ENCODE measurements at places on chromosomes 11 and 22. TPM values are rescaled to one million over a fixed set of nuclear protein-coding genes. Genes with fewer than 3 reads are reported as not detected.
A peak's percentile ranks its signal among the peaks of the same experiment; 100 is the strongest.

GRCh38 chr11:79918846-79919245, 478.0 kb upstream of the TENM4 start:
- no peak for DNase-seq

- DNase-seq, result peak; percentile 94
Measured at GRCh38 chr22:36546932-36547331, 18.0 kb upstream of the EIF3D start.

- DNase-seq, result no peak
Measured at GRCh38 chr11:86499723-86500129, 125.0 kb downstream of the CCDC81 start.

- no peak for DNase-seq
Measured at GRCh38 chr11:44840085-44840478, 110.6 kb downstream of the TP53I11 start.

DNA sequence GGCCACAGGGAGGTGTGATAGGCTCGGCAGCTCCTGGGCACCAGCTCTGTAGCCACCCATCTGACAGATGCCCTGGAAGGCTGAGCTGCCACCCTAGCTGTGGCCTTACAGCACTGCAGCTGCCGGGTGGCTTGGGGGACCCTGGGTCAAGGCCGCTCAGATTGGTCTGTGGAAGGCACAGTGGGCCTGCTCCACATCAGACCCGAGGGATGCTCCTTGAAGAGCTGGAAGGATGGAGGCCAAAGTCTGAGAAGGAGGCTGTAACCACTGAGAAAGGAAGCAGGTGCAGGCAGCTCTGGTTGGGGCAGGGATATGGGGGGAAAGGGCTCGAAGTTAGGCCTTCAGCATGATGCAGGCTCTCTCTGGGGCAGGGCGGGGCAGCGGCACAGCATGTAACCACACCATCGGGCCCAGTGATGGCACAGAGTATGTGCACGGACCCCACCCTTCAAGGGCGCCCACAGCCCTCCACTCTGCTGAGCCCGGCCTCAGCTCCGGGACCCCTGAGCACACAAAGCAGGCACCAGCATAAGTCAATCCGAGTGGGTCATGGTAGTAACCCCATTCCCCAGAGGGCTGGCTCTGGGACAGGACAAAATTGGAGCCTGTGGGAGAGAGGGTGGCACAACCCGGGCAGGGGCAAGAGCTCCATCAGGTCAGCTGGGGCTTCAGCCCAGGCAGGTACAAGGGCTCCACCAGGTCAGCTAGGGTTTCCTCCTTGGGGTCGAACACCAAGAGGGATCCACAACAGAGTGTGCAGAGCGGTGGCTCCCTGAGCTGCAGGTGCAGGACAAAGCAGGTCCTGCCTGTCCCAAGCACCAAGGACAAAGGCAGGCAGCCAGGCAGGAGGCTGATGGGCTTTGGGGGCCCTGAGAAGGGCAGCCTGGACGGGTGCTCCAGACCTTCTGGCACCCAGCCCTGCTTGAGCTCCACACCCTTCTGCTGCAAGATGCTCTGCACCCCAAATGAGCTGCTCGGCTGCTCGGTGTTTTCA, 1511.1 kb downstream of the BRD1 start:
- no peak for DNase-seq

GRCh38 chr22:35230839-35231584, 26.3 kb upstream of the HMGXB4 start:
- no peak for DNase-seq

DNA sequence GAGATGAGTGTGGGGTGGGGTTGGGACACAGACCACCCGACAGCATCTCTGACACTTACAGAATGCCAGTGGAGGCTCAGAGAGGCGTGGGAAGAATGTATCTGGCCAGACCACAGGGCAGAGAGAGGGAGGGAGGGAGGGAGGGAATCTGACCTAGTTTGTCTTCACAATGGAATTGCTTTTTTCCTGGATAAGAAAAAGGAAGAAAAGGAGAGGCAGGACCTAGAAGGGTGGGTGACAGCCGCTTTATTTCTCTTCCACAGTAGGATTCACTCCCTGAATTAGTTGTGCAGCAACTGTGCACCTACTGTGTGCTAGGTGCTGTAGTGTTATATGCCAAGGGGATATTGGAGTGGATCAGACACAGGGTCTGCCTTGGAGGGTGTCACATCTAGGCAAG, 3.7 kb downstream of the KCNK4 start:
- peak; percentile 94 for DNase-seq

DNA sequence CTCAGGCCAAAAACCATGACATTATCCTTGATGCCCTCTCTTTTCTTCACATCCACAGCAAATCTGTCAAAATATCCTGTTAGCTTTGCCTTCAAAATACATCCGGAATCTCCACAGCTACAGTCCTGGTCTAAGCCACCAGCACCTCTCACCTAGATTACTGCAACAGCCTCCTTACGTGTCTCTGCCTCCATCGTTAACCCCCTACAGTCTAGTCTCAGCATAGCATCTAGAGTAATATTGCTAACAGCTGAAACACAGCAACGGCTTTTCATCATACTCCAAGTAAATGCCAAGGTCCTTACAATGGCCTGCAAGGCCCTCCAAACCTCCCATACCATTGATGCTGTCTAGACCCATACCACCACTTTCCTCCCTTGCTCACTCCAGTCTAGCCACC, 4.4 kb downstream of the TSG101 start:
- DNase-seq, result no peak

DNA sequence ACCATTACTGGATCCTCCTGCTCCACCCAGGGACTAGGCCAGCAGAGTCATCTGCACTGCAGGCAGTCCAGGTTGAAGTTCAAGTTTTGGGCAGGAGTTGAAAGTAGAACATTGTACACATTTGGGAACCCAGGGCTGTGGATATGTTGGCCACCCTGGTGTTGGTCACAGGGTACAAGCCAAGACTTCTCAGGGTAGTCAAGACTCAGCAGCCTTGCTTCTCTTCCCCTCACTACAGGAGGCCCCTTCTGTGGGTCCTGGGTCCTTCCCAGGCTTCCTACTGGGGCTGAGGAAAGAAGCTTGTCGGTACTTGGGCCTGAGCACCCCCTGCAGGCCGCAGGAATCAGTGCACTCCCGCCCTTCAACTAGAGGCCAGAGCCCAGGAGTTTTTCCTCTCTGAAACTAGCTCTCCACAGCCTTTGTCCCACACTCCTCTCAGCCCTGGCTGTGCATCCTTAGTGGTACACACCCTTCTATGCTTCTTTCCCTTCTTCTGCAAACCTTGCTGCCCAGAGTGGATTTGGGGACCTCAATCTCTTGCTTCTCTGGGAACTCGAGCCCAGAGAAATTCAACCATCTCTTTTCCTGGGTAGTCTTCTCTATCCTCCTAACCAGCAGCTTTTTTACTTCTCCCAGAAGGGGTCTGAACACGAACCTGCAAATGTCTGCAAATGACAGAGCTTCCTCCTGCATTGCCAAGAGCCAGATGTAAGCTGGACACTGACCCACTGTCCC, 2.6 kb upstream of the HPX start:
- DNase-seq, result no peak

DNA sequence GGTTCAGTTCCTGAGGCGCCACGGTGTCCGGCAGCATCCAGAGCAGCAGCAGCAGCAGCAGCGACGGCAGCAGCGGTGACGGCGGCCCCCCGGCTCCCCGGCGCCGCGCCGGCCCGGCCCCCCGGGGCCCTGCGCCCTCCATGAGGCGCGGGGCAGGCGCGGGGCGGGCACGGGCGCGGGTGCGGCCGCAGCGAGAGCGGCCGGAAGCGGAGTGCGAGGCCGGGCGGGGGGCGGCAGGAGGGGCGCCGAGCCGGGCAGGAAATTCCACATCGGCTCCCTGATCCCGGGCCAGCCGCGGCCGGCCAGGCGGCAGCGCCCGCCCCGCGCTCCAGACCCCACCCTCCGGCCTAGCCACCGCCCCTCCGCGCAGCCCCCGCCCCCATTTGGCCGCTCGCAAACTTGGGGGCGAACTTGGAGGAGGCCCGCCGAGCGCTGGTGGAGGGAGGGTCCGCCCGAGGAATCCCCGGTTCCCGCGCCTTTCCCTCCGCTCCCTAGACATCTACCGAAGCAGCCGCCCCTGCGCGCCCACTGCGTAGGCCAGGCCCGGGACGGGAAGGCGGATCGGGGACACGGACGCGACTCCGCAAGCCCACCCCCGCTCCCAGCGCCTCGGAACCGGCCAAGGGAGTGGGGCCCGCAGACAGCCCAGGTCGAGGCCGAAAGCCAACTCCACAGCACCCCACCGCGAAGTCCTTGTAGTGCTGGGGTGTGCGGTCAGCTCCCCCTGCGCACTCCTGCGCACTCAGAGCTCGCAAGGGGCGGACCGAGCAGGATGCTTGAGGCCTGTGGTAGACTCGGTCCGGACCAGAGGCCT, at the start of gene SCARF2:
SCARF2 (minus strand) TSS at position 213 of the 814 bp plus-strand sequence; CDS start at position 142, 71 bp downstream.
- peak; percentile 99 for DNase-seq

DNA sequence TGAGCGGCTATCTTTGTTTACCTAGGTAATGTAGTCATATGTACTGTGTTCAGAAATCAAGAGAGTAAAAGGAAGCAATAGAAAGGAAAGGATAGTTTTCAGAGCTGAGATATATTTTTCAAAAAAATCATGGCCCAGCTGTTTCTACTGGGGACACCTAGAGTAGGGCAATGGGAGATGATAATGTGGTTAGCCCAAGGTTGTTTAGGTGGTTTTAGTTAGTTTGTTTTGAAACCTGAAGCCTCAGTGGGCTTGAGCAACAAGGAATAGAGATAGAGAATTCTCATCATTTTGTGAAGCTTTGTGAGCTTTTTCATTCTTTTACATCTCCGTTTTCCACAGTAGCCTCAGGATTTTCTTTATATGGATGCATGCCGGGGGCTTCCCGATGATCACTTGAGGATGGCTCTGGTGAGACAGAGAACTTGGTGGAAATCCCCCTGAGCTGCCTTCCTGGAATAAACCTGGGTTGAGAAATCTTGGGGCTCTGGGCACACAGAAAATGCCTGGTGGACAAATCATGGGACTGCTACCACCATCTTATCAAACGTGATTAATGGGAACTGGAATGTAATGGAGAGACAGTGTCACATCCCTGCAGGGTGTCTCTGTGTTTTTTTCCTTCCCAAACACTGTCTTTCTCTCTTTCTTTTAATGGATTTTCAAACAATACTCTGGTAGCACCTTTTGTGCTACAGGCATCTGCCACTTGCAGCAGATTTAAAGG, 49.0 kb downstream of the ARHGAP42 start:
- DNase-seq, result no peak

GRCh38 chr11:50174189-50174588, 141.5 kb downstream of the OR4C45 start:
- DNase-seq, result peak; percentile 66

GRCh38 chr11:58070585-58070984, 39.8 kb downstream of the OR6Q1 start:
- DNase-seq, result no peak

GRCh38 chr11:117501237-117501898, 173.7 kb downstream of the CEP164 start:
- no peak for DNase-seq

- DNase-seq, result peak; percentile 34
Measured at GRCh38 chr11:9922806-9923205, 258.9 kb downstream of the SWAP70 start.

GRCh38 chr11:1089738-1090599, 15.3 kb downstream of the MUC2 start:
- no peak for DNase-seq

DNA sequence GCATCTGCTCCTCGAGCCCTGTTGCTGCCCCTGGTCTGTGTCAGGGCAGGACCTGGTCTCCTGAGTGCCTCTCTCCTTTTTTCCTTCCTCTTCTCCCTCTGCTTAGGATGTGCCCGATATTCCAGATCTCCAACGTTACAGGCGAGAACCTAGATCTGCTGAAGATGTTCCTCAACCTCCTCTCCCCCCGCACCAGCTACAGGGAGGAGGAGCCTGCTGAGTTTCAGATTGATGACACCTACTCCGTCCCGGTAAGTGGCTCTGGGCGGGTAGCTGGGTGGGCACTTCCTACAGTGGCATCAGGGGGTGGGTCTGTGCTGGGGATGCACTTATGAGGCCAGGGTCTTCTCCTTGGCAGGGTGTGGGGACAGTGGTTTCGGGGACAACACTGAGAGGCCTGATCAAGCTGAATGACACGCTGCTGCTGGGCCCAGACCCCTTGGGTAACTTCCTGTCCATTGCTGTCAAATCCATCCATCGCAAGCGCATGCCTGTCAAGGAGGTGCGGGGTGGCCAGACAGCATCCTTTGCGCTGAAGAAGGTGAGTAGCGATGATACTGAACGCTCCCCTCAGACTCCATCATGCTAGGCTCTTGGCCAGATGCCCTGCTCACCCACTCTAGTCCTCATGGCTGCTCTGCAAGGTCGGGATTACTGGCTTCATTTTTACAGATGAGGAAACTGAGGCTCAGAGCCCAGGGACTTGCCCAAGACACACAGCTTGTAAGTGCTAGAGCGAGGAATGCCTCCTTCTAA, 20.3 kb downstream of the GTPBP1 start:
- DNase-seq, result no peak

- DNase-seq, result no peak
Measured at GRCh38 chr22:43312608-43313007, 30.6 kb downstream of the SCUBE1 start.

DNA sequence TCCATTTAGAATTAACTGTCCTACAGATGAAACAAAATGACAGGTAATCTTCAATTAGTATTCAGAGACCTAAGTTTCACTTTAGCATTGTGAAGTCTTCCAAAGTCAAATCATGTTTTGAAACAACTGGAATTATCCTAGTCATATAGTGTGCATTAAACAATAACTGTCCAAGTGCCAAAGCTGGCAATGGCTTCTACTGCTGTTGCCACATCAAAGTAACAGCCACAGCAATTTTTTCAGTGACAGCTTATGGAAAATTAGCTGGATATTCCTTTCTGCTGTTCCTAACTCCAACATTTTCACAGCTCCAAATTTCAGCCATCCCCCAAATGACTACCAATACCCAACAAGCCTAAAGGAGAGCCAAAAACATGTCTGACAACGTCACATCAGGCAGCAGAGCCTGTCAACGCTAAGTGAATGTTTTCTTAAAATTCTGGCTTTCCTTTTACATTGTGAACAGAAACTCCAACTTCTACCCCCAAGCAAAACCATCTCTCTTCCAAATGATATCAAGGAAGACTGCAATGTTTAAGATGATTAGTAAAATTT, 45.3 kb upstream of the CCDC34 start:
- DNase-seq, result no peak

- DNase-seq, result no peak
Measured at GRCh38 chr11:2721210-2721916, 21.6 kb upstream of the KCNQ1OT1 start.

Gene LIF
- total RNA-seq, result 3.2 TPM

Gene PHLDB1
- total RNA-seq, result 96.3 TPM

Gene GAS2
- total RNA-seq, result 0.36 TPM

Gene LBHD1
- 7.6 TPM for total RNA-seq

Gene LRRC32
- total RNA-seq, result 37.6 TPM

Gene MAJIN
- not detected for total RNA-seq

Gene GSTT2B
- total RNA-seq, result 13.8 TPM
